Suprapubic skin (tissue), 4 donors: ENCODE measurements at places on chromosomes 12 and 14. TPM values are rescaled to one million over a fixed set of nuclear protein-coding genes. Genes with fewer than 3 reads are reported as not detected.

The KCNMB4 gene
- 4.9 TPM for total RNA-seq

The NINJ2 gene
- total RNA-seq = 9.5 TPM

The GLT8D2 gene
- 2.5 TPM for total RNA-seq

- no peak for DNase-seq
Observed at GRCh38 chr14:75389679-75390078, 38.1 kb upstream of the JDP2 start.

The RNFT2 gene
- 0.78 TPM for total RNA-seq

The CCND2 gene
- total RNA-seq = 46.4 TPM

The BDKRB1 gene
- 3.0 TPM for total RNA-seq

The CFAP54 gene
- not detected for total RNA-seq
